ENCODE measurements at places on chromosomes 6 and 20.

- DNase-seq: no peak
Measured at GRCh38 chr6:139402876-139403386, 28.5 kb upstream of the CITED2 start.

- no peak for DNase-seq
Measured at GRCh38 chr6:28218312-28219248, 6.5 kb upstream of the ZSCAN9 start.

GRCh38 chr6:26414281-26414680 lies 12.2 kb downstream of the BTN3A1 start:
- no peak for DNase-seq

DNA sequence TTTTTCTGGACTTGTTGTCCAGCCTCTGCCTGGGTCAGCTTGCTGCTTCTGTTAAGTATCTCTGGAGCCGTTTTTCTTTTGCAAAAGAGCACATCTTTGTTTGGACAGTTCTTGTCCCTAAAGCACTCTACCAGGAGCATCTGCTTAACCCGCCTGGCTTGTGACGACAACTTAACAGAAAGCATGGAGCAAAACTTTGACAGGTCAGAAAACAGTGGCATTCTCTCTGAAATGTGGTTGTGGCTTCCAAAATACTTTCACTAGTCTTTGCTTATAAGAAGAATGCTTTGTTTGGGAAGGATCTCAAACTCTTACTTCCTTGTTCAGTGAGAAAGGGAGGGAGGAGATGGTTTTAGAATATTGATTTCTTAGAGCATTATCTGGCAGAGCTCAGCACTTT lies 47.6 kb downstream of the CD109 start:
- no peak for DNase-seq

GRCh38 chr6:2237001-2237400 lies 8.4 kb downstream of the GMDS start:
- no peak for DNase-seq

DNA sequence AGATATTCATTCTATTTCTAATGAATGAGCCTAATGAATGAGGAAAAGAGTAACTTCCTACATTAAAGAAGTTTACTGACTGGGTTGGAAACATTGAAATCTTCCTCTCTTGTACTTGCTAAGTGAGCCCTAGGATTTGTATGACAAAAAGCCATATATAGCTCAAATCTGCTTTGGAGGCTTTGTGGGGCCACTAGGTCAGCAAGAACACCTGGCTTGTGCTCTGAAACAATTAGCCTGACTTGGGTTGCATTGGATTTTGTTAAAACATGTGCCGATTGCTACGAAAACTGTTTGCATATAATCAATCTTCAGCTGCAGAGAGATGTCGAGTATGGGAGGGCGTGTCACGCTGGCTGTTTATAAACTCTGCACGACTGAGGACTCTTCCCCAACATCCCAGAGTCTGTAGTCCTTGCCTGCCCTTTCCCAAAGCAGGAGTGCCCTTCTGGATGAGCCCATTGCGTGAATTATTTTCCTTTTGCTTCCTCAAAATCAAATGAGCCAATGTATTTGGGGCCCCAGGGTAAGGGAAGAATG lies 684.8 kb downstream of the DHX35 start:
- no peak for DNase-seq

- no peak for DNase-seq
Measured at GRCh38 chr20:19026121-19026878, 186.1 kb upstream of the SLC24A3 start.

DNA sequence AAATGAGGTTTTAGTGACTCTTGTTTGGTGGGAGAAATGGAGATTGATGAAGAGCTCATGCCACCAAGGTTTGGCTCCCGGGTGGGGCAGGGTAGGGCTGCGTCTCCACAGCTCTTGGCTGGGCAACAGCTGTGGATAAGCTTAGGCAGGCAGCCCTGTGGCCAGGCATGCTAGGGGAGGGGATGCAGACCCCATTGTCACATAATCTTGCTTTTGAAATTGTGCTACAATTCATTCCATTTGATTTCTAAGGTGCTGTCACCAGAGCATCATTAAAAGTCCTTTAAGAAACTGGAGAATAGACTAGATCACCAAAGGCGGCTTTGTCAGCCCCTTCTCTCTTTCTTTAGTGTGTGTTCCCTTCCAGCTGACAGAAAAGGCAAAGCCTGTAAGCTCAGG lies 574.2 kb upstream of the JAG1 start:
- no peak for DNase-seq

GRCh38 chr6:53530346-53530745 lies 14.6 kb downstream of the GCLC start:
- no peak for DNase-seq

DNA sequence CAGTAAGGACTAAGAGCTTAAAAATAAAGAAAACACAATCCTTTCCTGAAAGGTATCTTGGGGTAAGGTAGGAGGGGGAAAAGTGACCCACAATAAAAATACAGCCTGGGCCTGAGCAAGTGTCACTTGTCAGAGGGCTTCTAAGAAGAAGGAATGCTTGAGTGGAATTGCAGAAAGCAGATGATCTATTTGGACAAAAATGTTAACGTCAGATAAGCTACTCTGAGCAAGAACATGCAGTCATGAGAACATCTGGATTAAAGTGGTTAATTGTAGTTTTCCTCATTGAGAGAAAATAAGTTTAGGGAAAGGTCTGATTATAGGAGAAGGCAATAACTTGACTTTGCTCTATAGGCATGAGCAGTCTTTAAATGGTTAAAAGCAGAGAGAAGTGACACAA lies 581.9 kb downstream of the HTR1B start:
- DNase-seq: no peak

DNA sequence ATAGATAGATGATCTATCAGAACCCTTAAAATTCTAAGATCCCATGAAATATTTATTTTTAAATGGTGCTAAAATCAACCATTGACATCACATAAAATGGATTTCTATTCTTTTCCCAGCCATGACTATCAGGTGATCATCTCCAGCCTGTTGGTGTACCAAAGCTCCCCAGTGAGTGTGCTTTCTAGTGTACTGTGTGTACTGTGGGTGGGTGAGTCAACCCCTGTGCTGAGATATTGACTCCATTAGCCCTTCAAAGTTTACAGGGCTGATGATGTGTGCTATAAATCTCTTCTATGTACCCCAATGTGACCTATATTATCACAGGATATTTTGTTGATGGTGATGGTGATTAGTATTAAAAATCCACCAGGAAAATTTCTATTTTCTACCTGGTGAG lies 344.6 kb downstream of the MMUT start:
- no peak for DNase-seq

DNA sequence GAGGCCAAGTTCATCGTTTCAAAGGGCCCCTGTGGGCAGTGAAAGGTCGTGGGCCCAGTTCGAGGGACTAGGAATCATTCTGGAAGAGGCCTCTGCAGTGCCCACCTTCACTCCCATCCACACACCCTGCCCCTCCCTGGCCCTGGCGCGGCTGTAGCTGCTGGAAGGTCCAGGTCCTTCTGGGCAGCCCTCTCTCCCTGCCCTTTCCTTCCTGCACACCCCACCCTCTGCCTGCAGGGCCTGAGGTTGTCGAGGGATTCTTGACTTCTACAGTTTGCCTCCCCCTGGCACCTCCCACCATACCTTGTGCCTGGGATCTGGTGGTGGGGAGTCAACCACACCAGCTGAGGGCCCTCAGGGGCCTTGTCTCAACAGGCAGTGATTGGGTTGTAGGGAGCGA lies 4.5 kb upstream of the MYT1 start:
- no peak for DNase-seq

DNA sequence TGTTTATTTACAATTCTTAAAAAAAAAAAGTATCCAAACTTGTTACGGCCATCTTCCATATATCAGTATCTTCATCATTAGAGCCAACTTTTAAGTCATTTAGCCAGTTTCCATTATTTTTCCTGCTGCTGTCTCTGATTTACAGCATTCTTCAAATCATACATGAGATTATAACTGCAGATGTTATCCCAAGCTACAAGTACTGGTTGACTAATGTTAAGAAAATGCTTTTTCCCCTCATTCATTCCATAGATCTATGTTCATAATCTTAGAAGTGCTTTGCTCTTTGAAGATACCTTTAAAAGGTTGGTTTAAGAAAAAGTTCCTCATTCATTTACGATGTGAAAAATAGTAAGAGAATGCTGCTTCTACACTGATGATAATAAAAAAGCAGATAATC lies 158.7 kb downstream of the RNGTT start:
- no peak for DNase-seq

- DNase-seq: no peak
Measured at GRCh38 chr20:53264604-53265003, 292.4 kb downstream of the TSHZ2 start.

DNA sequence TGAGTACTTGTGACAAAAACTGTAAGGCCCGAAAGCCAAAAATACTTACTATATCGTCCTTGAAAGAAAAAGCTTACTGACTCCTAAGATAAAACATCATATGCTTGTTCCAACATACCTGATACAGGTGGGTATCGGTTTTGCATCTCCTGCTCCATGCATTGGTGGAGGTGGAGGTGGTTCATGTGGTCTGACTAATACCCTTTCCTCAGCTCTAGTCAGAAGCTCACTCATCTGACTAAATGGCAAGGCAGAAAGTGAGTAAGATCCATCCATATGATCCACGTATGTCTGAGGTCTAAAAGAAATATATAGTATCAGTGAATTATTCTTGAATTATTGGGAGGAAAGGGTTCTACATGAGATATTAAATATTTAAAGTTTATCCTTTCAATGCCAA lies 76.2 kb downstream of the WASF1 start:
- DNase-seq: no peak

GRCh38 chr6:42742116-42742894 lies 3.6 kb downstream of the TBCC start:
- DNase-seq: no peak

GRCh38 chr6:62940848-62941247 lies 270.4 kb upstream of the FKBP1C start:
- no peak for DNase-seq

DNA sequence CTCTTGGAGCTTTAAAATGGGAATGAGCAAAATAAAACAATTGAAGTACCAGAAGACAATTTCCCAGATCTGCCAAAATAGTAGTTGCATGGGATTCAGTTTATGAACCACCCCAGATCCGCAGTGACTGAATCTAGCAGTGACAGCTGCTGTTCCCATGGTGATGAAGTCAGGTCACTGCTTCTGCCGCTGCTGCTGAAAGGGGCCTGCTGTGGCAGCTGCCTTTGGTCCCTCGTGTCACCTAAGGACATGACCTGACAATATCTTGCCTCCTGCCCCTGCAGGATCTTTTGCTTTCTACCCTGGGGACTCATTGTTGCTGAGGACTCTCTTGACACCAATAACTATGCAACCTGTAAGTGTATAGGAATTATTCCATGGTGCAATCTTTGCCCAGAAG lies 34.3 kb upstream of the OGFRL1 start:
- no peak for DNase-seq

DNA sequence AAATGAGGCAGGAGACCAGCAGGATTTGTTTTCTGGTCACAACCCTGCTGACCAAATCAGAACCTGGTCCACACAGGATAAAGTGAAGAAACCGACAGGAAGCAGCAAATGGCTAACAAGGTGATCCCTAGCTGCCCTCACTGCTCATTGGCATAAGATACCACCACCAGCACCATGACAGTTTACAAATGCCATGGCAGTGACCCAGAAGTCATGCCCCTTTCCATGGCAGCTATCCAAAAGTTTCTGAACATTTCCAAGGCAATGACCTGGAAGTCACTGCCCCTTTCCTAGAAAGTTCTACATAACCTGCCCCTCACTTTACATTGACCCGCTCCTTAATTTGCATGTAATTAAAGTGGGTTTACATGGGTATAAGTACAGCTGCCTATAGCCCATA lies 185.2 kb downstream of the QKI start:
- DNase-seq: no peak

DNA sequence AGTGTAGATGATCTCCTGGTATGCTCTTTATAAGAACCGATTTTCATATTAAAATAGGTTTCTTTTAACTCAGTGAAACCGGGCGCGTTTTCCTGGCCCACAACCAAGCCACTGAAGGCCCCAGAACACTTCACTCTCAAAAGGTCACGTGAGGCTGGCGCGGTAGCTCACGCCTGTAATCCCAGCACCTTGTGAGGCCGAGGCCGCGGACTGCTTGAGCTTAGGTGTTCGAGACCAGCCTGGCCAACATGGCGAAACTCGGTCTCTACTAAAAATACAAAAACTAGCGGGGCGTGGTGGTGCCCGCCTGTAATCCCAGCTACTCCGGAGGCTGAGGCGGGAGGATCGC lies 402 bp upstream of the TAF8 start:
- DNase-seq: no peak

GRCh38 chr20:42260184-42260583 lies 642.0 kb upstream of the CHD6 start:
- DNase-seq: no peak

DNA sequence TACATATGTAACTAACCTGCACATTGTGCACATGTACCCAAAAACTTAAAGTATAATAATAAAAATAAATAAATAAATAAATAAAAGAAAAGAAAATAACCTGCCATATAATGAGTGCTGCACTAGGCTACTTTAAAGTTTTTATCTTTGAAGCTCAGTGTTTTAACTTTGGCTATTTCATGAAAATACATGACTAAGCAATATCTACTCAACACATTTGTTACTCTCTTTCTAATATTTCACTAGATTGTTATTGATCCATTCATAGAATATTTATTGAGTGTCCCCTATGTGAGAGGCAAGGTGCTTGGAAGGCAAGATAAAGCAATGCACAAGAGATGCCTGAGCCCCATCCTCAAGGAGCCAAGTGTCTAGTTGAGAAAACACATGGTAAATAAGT lies 221.7 kb downstream of the SLC35F1 start:
- no peak for DNase-seq

DNA sequence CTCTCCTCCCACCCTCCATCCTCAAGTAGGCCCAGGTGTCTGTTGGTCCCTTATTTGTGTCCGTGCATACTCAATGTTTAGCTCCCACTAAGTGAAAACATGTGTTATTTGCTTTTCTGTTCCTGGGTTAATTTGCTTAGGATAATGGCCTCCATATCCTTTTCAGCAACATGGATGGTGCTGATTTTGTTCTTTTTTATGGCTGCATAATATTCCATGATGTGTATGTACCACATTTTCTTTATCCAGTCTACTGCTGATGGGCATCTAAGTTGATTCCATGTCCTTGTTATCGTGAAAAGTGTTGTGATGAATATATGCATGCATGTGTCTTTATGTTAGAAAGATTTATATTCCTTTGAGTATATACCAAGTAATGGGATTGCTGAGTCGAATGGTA lies 314.9 kb upstream of the IRAK1BP1 start:
- DNase-seq: no peak

- no peak for DNase-seq
Measured at GRCh38 chr6:139288496-139289040, 3.2 kb downstream of the TXLNB start.

GRCh38 chr6:127391094-127391953 lies 47.9 kb upstream of the ECHDC1 start:
- no peak for DNase-seq

- DNase-seq: no peak
Measured at GRCh38 chr6:167517254-167517916, 192.5 kb downstream of the TTLL2 start.

GRCh38 chr6:106214531-106214930 lies 111.0 kb downstream of the ATG5 start:
- DNase-seq: no peak

DNA sequence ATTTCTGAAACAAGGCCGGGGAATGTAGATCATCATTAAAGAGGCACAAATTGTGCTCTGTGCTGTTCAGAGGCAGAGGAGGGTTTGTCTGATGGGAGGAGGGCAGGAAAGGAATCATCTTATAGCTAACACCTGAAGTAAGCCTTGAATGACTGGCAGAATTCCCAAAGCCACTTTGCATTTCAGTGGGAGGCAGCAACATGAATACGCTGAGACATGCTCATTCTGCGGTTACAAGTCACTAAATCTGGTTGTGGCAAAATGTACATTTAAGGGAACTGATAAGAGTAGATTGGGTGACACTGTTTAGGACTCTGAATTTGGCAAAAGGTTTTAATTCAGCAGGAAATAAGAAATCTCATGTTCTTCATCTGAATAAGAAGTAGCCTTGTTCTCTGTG lies 4.4 kb upstream of the COL19A1 start:
- DNase-seq: no peak
